ENCODE measurements at places on chromosomes 11 and 22.

DNA sequence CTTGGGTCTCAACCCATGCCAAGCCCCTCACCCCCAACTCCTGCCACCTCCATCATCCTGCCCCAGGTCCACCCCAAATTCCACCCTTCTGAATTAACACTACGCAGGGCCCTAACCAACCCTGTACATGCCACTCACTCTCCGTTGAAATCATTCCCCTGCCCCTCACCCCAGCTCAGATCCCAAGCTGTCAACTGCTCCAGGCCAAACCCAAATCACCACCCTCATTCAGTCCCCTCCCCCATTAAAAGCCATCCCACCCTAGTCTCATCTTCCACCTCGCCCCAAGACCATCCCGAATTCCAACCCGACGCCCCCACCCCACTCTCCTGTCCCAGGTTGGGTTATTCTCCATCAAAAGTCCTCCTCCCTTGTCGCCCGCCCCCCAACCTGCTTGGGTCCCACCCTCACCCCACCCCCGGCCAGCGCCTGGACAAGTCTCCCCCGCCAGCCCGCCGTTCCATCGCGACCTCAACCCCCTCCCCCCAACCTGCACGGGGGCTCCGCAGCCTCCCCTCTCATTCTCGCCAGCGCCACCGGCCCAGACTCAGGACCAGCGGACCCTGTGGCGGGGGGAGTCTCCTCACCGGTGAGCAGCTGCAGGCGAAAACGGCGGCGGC, 466 bp downstream of the FAM168A start:
- no peak for DNase-seq

DNA sequence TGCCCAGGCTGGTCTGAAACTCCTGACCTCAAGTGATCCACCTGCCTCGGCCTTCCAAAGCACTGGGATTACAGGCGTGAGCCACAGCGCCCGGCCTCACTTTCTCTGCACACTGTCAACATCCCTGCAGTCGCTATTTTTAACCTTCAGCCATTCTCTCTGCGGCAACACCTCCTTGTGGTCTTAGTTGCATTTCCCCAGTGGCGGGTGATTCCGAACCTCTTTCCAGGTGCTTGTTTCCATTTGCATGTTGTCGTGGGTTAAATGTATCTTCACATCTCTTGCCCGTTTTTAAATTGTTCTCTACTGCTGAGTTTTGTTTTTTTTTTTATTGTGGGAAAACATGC, 2.2 kb upstream of the SCT start:
- no peak for DNase-seq

DNA sequence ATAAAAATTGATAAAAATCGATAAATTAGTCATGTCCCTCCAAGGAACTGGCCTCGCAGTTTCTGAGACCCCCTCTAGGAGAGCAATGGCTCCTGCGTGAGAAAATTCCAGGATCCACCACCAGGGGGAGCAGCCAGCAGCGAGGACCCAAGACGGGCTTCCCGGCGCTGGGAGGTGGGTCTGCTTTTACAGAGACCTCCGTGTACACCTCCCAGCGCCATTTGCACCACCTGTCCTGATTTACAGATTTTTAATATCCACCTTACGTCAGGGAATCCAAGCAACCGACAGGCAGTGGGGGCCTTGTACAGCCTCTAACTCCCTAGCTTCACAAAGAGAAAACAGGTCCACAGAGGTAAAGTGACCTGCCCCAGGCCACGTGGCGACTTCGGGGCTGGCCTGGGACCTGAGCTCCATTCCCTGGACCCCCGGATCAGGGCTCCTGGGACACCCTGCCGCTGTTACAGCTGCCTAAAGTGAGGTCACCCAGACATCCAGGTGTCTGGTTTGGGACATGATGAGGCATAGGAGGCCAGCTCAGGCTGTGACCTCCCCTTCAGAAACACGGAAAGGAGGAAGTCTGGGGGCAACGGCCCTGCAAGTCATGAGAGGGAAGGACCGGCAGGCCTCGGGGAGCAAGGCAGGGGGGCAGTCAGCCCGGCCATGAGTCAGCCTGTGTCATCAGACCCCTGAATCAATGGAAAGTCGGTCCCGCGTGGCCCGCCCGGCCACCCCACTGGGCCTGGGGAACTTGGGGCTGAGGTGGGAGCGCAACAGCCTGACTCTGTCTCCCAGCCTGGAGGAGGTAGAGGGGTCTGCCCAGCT, 3.5 kb downstream of the OSM start:
- peak; percentile 78 for DNase-seq

- no peak for DNase-seq
Observed at GRCh38 chr11:15117751-15118150, 3.0 kb downstream of the INSC start.

- no peak for DNase-seq
Observed at GRCh38 chr11:109486129-109486528, 64.1 kb downstream of the C11orf87 start.

GRCh38 chr11:104765401-104766095, 132.7 kb downstream of the CASP12 start:
- DNase-seq = no peak

DNA sequence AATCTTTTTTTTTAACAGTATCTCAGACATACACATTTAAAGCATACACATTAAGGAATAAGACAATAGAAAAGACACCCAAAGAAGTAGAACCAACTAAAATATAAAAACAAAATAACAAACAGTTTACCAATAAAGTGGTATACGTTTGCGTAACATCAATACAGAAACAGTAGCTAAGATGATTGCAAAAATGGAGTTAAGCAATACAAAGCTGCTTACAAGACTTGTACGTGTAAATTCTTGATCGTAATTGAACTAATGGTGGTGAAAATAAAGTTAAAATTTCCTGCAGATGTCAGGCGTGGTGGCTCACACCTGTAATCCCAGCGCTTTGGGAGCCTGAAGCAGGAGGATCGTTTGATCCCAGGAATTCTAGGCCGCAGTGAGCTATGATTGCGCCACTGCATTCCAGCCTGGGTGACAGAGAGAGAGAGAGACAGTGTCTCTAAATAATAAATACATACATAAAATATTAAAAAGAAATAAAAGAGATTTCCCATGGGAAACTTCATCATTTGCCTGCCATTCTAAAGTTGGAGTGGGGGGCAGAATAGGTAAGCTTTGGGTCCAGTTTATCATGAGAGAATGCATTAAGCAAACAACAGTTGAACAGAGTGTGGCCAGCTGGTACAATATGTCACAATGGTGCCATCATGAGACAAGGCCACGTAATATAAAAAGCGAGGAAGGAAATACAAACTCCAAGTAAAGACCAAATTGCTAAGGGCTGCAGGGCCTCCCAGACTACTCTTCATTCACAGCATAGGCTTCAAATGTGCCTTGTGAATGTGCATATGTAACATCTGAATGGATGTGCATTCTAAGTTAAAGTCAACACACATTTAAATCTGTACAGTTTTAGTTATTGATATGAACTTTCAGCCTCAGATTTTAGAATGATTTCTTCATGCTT, 38.9 kb upstream of the EED start:
- no peak for DNase-seq

- no peak for DNase-seq
Observed at GRCh38 chr11:73414977-73415651, 38.9 kb downstream of the RELT start.

DNA sequence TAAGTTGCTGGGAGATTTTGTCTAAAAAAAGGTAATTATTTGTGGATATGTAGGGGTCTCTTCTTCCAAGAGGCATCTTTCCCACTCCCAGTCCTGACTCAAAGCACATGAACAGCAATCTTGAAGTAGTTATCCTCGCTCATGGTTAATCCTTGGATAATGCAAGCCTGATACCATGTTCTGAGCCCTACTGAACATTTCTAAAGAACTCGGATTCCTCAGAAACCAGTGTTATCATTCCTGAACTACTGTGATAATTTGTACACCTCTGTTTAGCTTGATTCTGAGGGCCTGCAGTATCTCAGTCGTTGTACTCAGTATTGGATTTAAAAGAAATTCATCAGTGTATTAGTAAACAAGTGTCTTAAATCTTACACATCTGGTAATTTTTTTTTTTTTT, 22.3 kb upstream of the RCE1 start:
- no peak for DNase-seq

- DNase-seq = no peak
Observed at GRCh38 chr11:35717043-35717442, 54.5 kb downstream of the TRIM44 start.

DNA sequence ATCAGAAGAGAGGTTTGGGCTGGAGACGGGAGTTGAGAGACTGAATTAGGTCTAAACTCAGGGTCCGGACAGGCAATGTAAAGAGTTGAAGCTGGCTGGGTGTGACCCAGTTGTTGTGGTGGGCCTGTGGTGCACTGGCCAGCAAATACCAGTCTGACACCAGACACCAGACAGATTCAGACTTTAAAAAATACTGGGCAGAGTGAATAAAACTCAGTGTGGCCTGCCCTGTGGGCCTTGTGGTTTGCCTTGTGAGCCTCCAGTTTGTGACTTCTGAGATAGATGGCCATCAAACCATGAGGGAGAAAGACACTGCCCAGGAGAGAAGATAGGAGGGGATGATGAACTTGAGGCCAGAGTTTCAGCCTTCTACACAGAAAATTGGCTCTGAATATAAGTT, 25.8 kb downstream of the RCN1 start:
- DNase-seq = no peak

- no peak for DNase-seq
Observed at GRCh38 chr11:117738246-117738957, 58.6 kb downstream of the DSCAML1 start.

GRCh38 chr11:104791896-104792295, 106.4 kb downstream of the CASP12 start:
- DNase-seq = no peak

DNA sequence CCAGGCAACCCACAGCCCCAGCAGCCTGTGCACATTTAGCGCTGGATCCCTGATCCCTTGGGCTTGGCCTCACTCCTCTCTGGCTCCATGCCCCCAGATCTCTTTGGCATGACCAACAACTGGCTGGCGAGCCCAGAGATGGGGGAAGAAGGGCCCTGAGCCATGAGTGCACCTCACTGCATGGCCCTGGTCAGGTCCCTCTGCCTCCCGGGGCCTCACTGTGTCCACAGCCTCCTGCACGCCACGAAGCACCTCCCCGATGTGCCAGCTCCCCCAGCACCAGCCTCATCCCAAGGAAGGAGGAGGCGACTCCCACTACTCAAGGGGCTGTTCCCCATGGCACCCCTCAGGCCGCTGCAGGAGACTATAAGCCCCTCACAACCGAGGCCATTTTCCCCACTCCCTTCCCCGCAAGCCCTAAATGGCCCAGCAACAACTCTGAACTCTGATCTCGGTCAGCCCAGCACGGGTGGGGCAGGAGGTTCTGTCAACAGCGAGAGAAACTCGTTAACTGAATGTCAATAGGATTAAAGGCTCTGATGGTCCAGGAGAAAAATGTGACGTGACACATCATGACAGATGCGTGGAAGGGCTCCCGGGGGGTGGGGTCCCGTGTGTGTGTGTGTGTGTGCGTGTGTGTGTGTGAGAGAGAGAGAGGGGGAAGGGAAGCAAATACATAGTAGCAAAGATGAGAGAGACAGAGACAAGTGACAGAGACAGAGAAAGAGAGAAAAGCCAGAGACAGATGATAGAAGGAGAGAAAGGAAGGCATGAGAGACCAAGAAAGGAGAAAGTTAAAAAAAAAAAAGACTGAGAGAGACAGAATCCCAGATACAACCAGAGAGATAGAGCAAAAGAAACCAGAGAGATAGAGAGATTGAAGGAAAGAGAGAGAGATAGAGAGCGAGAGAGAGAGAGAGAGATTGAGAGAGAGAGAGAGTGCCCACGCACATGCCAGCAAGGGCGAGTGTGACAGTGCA, 28.4 kb upstream of the SYT7 start:
- no peak for DNase-seq

DNA sequence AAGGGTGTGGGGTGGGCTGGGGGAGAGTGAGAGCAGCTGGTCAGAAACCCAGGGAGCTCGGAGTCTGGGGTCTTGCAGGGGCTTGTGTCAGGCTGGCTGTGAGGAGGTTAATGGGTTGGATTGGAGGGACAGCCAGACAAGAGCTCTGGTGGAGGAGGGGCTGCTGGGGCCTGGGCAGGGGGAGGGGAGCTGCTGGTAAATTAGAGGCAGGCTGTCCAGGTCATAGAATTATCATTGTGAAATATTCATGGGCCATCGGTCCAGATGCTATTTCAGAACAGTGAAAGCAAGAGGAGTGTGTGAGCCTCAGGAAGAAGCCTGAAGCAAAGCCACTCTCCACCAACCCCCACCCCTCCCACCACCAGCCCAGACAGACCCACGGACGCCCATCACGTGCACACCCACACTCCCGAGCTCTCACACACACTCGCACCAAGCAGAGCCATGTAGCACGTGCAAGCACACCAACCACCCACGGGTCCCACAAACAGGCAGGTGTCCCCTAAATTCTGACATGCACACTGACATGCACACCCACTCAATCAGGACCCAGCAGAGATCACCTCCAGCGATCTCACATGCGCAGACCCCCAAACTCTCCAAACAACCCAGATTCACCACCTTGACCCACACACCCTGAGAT, 18.8 kb downstream of the RTN4RL2 start:
- DNase-seq = no peak
